Activated T-cell treated with anti-CD3 and anti-CD28 coated beads, Interleukin-2, amount 50 U/mL, for 72 hours (primary cell): ENCODE measurements at places on chromosomes 2 and 18.

GRCh38 chr2:145106293-145106692 is 586.4 kb upstream of the ZEB2 start:
- no peaks in the 10 kb centered on the region for H3K4me1 ChIP-seq
- H3K36me3 ChIP-seq: no peaks in the 10 kb centered on the region
- no peak overlapping the region for H3K4me3 ChIP-seq
- H3K27ac ChIP-seq: no peak overlapping the region
- no peaks in the 10 kb centered on the region for H3K27me3 ChIP-seq
- no peak for DNase-seq

GRCh38 chr2:201007584-201007998 is 44.1 kb upstream of the ORC2 start:
- DNase-seq: no peak
- H3K36me3 ChIP-seq: no peaks in the 10 kb centered on the region
- no peaks in the 10 kb centered on the region for H3K27me3 ChIP-seq
- no peak overlapping the region for H3K4me3 ChIP-seq
- H3K27ac ChIP-seq: no peak overlapping the region
- no peaks in the 10 kb centered on the region for H3K4me1 ChIP-seq

GRCh38 chr2:188789951-188790350 is 184.2 kb upstream of the COL3A1 start:
- no peaks in the 10 kb centered on the region for H3K36me3 ChIP-seq
- no peaks in the 10 kb centered on the region for H3K4me1 ChIP-seq
- H3K4me3 ChIP-seq: no peak overlapping the region
- no peak overlapping the region for H3K27ac ChIP-seq

DNA sequence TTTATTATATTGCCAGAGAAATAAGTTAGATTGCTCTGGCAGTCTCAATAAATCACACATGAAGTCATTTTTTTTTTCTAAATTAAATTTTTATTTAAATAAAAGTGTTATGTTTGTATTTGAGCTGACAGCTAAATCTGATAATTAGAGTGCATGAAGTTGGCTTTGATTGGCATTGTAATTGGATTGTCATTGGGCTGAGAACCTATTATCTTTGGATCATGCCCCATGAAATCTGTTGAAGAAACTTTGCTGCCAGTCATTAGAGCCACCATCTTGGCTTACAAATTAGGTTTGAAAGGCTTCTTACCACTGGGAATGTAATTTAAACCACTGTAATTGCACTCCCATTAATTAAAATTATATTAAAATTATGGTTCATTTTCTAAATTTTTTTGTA is 507.9 kb upstream of the FANCL start:
- H3K27ac ChIP-seq: no peak overlapping the region
- no peak overlapping the region for H3K4me3 ChIP-seq
- no peak for DNase-seq
- H3K36me3 ChIP-seq: no peaks in the 10 kb centered on the region
- no peaks in the 10 kb centered on the region for H3K4me1 ChIP-seq

DNA sequence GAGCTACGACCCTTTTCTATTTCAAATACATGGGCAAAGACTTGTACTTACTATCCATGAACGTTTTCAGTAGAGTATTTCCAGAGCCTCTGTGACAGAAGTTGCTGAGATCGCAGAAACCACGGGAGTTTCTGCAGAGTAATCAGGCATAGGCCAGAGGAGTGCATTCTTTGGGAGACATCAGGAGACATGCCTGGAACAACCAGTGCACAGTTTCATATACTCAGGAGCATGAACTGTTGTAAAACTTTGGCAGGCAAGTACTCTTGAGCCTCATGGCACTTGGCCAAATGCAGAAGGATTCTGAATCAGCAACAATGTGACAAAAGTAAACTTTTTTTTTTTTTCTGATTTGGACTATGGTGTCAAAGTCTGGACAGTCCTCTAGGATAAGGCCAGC is 307.1 kb downstream of the GRB14 start:
- H3K27me3 ChIP-seq: no peaks in the 10 kb centered on the region
- no peaks in the 10 kb centered on the region for H3K36me3 ChIP-seq
- H3K4me1 ChIP-seq: no peaks in the 10 kb centered on the region
- DNase-seq: no peak
